Left renal cortex interstitium (tissue), 4 donors: ENCODE measurements at places on chromosomes 7 and 10.

DNA sequence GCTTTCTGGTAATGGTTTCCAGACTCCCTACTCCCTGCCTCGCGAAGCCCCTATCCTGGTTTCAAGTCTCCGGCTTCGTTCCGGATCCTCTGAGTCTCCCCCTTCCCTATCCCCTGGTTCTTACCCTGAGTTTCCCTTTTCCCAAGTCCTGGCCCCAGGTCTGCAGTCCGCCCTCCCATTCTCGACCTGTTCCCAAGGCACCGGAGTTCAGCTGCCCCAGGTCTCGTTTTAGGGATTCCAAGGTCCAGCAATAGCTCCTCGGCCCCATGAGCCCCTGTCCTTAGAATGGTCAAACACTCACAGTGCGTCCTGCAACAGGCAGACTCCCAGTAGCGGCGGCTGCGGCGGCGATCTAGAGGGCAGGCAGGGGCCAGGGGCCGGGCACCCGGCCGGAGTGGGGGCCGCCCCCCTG lies 274 bp downstream of the PITX3 start:
- no peak for DNase-seq

DNA sequence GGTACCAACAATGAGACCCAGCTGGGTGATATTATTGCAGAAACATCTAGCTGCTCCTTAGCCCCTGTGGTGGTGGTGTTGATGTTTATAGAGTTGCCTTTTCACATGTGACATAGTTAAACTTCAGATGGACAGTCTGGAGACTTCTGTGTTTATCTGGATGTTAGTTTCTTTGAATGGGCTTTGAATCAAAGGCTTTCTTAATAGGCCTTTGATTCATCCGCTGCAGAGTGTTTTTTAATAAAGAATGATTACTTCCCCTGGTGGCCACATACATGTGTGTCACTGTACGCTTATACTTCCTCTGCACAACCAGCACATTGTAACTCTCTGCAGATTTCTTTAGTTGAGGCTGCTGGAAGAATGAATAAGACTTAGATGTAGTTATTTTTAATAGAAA lies 221.0 kb downstream of the DYNC1I1 start:
- no peak for DNase-seq

DNA sequence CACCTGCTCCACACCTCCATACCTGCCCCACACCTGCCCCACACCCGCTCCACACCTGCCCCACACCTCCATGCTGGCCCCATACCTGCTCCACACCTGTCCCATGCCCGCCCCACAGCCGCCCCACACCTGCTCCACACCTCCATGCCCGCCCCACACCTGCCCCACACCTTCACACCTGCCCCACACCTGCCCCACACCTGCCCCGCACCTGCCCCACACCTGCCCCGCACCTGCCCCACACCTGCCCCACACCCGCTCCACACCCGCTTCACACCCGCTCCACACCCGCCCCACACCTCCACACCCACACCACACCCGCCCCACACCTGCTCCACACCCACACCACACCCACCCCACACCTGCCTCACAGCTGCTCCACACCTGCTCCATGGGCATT lies 53.0 kb downstream of the PARP12 start:
- DNase-seq, result no peak

- no peak for DNase-seq
These were observed 61.9 kb downstream of the MYL10 start for GRCh38 chr7:101567230-101567629.

- DNase-seq, result no peak
These were observed 299.8 kb downstream of the CAMK1D start for GRCh38 chr10:12649012-12649584.
